ENCODE measurements at places on chromosomes 12 and 14.

- no peak for DNase-seq
Observed at GRCh38 chr14:96629082-96629481, 126.9 kb downstream of the PAPOLA start.

- DNase-seq, result no peak
Observed at GRCh38 chr12:60333461-60333860, 737.6 kb downstream of the SLC16A7 start.

DNA sequence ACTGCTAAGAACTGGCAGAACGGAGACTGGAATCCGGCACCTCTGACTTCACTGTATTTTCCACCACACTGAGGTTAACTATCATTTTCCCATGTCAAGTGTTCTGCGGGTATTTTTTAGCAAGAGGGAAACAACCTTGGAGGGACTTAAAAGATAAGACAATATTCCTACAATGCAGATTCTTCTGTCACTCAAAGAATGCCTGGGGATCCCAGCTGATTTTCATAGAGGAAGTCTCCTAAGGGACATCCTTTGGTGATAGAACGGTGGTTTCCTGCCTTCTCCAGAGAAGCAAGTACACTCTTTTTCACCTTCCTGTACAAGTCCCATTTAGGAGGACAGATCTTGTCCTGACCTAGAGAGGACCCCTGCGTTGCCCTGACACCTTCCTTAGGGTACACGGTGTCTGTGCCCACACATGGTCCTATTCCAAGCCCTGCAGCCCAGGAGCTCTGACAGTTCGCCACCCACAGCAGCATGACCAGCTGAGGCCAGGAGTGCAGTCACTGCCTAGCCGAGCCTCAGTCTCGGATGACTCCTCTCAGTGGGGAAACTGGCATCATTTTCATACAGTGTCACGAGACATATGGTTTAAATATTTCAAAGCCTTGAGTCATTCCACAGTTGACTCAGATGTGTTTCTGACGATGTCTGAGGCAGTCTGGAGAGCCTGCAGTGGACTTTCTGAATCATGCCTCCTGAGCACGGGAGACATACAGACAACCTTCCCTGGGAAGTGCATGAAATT, 181.3 kb upstream of the FKBP4 start:
- DNase-seq, result peak; percentile 43

GRCh38 chr14:21617614-21618013, 17.1 kb downstream of the OR10G2 start:
- no peak for DNase-seq

DNA sequence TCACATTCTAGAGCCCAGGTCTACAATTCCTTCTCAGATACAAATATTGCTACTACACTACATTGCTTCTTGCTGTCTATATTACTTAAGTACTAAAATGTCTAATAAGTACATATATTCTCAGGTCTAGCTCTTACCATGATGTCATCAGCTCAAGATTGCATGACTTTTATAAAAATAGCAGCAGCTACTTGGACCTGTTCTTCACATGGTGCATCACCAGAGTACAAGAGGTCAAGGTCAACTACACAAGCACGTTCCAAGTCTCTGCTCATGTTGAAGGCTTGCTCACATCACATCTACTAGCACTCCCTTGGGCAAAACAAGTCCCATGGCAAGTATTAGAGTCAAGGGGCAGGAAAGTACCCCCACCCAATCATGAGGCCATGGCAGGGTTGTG, 465.6 kb downstream of the MED13L start:
- DNase-seq, result no peak

GRCh38 chr14:77139540-77140358, 1.8 kb downstream of the ZDHHC22 start:
- DNase-seq, result peak; percentile 34

DNA sequence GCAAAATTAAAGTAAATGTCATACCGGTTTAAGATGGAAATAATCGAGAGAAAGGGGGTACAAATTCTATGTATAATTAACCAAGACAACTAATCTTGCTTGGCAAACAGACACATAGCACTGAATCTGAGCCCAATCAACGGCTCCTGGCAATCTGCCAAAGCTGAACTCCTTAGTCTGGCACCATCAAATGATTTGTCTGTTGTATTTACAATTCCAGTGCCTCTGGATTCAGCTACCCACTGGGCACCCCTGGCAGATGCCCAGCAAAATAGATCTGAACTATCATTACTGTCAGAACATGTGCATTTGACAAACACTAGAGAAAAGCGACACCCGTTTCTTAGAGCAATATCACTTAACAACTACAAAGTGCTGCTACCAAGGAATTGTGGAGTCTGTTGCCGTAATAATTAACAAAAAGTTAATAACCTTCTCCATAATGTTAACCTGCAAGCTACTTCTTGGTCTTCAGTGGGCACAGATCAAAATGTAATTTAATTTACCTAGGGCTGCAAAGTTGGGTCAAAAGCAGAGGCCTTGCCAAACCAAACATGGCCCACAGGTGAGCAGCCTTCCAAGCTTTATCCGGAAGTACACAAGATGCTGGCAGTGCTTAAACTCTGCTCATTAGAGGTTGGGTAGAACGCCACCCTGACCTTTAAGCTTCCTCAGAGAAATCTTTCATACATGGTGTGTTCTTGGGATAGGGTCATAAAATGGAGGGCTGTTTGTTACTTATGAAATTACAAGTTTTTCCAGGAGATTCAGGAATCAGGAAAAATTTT, 7.6 kb downstream of the EGLN3 start:
- DNase-seq, result no peak

DNA sequence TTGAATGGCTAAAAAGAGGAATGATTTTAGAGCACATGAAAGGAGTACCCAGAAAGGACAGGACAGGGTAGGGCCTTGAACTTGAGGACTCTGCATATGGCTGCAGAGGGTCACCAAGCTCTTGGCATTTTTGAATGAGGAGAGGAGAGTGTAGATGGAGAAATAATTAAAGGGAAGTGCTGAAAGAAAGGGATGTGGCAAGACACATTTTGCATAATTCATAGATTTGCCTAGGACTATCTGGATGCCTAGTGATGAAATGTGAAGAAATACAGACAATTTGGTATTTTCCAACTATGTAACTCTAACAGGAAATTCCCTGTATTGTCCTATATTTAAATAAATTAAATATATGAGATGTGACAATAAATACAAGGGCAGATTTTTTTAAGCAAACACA, 27.5 kb upstream of the MDM1 start:
- DNase-seq, result no peak

- peak; percentile 44 for DNase-seq
Observed at GRCh38 chr14:105021656-105022275, 883 bp upstream of the CDCA4 start.

DNA sequence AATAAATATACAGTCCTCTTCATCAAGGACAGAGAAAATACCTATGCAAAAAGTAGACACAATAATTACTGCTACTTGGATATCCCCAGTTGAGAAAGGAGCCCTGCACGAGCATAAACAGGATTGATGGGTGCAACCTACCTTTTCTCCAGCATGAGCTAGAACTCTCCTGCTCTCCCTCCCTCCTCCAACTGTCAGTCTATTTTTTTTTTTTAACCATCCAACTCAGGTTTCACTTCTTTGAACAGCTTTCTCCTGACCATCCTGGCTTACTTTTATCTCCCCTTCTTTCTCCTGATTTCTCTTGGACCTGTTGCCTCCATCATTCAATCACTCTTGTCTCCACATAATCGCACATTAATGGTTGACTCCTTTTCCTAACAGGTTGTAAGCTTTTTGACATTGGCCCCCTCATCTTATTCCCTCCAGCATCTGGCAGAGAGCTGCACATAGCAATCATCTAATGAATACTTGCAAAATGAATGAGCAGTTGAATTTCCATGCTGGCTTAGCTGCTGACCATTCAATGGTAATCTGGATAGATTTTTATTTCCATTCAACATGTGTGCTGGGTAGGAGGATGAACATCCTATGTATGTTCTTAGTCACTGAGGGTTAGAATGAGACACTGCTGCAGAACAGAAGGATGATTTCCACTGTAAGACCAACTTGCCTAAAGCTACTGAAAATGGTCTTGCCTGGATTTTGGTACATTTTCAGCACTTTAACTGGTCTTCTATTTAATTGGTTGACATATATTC, 24.4 kb downstream of the MYBPC1 start:
- DNase-seq, result no peak

GRCh38 chr12:98416845-98417244, 98.5 kb upstream of the TMPO start:
- DNase-seq, result no peak

GRCh38 chr12:131032082-131032750, 78.5 kb downstream of the ADGRD1 start:
- no peak for DNase-seq

DNA sequence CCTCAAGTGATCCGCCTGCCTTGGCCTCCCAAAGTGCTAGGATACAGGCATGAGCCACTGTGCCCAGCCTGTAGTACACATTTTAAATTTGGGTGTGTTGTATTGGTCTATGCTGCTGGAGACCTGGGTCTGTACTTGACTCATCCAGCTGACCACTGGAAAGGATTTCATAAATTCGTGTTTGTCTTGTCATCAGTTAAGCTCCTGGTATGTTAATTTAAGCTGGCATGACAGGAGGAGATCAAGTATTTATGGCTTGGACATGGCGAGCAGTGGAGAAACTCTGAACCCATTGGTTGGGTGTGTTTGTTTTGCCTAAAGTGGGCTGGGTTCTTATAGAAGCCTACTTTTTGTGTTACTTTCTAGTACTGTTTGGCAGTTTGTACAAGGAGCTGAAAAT, 24.2 kb downstream of the YY1 start:
- no peak for DNase-seq

DNA sequence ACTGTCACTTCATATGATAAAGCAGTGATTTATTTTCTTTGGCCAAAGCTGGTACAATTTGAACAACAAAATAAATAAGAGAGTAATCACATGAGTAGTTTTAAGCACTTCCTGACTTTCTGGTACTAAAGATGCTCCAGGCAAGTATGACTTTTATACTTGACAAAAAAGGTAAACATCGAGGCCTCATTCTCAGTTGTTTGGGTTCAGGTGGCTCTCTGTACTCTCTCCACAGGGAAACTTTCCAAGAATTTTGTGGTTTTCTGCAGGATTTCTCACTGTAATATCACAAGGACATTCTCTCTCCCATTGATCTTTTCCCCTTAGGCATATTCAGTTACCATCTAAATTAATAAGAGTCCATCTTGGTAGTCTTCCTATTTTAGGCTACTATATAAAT, 26.6 kb upstream of the KCNC2 start:
- DNase-seq, result no peak

GRCh38 chr14:22386924-22387775, 201.9 kb downstream of the DAD1 start:
- no peak for DNase-seq

GRCh38 chr12:8941691-8942478, 7.6 kb downstream of the M6PR start:
- DNase-seq, result no peak

DNA sequence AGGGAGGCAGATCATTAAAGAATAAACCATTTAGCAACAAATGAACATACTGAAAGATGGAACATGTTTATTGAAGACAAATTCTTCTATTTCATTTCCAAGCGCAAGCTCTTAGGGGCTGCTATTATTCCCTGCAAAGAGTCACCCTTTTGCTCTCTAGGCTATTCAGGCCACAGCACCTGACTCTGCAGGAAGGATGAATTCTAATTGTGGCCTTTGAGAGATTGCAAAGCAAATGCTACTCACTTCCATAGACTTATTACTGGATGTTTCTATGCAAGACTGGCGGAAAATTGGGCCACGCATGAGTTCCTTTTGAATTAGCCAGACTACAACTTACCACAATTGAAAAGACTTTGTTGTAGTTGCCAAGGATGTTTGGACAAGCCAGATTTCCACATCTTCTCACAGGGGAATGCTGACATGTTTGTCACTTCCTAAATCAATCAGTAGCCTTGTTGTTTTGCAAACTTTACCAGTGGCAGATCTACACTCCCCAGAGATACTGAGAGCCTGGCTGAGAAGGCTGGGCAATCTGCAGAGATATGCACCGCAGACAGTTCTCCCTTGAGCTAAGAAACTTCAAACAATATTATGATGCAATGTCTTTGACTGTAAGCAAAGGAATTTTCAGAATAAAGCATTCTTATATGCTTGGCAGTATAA, 334.3 kb upstream of the SYT1 start:
- no peak for DNase-seq

DNA sequence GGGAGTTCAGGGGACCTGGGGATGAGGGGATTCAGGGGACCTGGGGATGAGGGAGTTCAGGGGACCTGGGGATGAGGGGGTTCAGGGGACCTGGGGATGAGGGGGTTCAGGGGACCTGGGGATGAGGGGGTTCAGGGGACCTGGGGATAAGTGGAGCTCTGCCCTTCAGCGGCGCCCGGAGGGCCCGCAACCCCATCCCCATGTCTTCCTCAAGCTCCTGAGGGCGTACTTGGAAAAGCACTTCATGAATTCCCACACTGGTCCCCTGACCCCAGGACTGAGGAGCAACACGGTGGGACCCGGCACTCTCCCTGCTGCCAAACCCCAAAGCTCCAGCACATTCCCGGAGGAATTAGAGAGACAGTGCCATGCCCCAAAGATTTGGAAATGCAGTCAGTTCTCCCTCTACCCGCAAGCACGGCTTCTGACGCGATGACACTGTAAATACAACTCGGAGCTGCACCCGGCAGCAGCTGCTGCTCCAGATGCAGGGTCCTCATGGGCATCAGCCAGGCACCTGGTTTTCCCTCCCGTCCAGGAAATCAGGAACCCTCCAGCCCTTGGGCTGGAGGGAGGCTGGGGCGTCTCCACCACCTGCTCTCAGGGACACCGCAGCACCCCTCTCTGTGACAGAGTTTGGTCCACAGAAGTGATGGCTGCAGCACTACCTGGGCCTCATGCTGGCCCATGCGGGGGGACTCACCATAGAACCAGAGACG, 32.8 kb upstream of the C14orf180 start:
- no peak for DNase-seq

GRCh38 chr14:21454843-21455544, 929 bp downstream of the CHD8 start:
- DNase-seq, result no peak

GRCh38 chr14:74249433-74250375, 10.5 kb downstream of the VSX2 start:
- no peak for DNase-seq

DNA sequence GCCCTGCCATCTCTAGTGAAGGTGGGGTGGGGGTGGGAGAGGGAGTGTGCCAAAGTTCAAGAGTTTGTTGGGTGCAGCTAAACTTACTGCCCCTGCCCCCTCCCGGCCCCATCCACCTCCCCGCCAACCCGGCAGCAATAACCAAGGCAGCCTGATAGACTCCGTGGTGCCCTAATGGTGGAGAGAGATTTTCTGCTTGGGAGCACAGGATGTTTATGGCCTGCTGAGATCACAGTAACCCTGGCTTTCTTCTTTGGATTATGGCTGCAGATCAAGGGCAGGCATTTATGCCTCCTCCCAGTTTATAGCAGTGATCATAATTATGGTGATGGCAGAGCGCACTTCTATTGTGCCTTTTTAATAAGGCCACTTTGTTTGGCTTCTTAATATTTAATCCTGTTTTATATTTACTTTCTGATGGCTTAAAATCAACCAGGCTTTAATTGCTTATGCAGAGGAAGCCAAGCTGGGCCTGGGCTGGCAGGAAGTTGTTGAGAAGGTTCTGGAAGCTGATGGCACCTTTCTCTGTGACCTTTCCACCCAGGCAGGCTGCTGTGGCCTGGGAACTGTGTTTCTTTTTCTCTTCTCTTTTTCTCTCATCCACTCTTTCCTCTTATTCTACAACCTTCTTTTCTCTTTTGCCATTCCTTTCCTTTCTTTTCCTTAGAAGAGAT, 256.8 kb upstream of the FKBP4 start:
- DNase-seq, result no peak

GRCh38 chr12:80598004-80598606, 109.3 kb upstream of the MYF6 start:
- DNase-seq, result no peak

GRCh38 chr12:92601176-92601575, 101.6 kb upstream of the PLEKHG7 start:
- no peak for DNase-seq

Measured in stimulated activated CD4-positive, alpha-beta T cell treated with anti-CD3 and anti-CD28 coated beads, Interleukin-12 subunit alpha, Interleukin-12 subunit beta, amount 100 ng/mL, for 48 hours (primary cell).